Endothelial cell of umbilical vein (primary cell): ENCODE measurements at places on chromosomes 2 and 18. TPM values are rescaled to one million over a fixed set of nuclear protein-coding genes. Genes with fewer than 3 reads are reported as not detected.

Gene GTF3C2
- 57.4 and 63.2 TPM in 2 replicates for total RNA-seq

Gene EMILIN1
- total RNA-seq: 4.1 and 16.6 TPM in 2 replicates

Gene PCARE
- not detected in 2 replicates for total RNA-seq

Gene GPR45
- total RNA-seq: not detected in 2 replicates

Gene ANKRD30B
- total RNA-seq: not detected in 2 replicates

Gene UGT1A4
- not detected in 2 replicates for total RNA-seq

Gene MSTN
- total RNA-seq: not detected in 2 replicates

Gene CROCC2
- not detected in 2 replicates for total RNA-seq

DNA sequence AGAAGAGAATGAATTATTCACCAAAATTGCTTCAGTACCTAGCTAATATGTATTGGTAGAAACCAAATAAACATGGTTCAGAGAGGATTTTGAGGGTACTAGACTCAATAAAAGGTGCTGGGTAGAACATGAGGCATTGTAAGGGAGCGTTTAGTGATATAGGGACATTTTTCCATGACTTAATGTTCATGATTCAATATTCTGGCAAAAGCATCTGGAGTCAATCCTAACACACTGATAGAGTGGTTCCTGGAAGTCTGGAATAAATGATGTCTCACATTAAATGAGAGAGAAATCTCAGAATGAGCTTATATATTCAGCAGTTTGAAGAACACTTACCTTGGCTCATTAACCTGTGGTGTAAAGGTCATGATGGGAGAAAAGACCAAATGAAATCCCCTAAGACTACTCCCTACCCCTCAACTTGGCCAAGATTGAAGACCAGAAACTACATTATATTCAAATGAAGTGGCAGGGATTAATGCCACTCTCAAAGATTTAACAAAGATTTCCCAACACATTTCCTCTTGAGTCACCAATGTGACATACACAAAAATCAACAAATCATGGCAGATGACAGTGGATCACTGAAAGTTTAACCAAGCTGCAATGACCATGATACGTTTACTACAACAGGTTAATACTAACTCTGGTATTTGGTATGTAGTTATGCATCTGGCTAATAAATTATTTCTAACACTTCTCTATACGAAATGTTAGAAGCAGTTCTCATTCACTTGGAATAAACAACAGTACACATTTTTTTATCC is 309.5 kb downstream of the SATB2 start:
- no peak for DNase-seq

GRCh38 chr18:40326985-40327384 is 1628.0 kb upstream of the PIK3C3 start:
- no peak for DNase-seq

- no peak for DNase-seq
These were observed 59.6 kb downstream of the VIL1 start for GRCh38 chr2:218478544-218478943.

DNA sequence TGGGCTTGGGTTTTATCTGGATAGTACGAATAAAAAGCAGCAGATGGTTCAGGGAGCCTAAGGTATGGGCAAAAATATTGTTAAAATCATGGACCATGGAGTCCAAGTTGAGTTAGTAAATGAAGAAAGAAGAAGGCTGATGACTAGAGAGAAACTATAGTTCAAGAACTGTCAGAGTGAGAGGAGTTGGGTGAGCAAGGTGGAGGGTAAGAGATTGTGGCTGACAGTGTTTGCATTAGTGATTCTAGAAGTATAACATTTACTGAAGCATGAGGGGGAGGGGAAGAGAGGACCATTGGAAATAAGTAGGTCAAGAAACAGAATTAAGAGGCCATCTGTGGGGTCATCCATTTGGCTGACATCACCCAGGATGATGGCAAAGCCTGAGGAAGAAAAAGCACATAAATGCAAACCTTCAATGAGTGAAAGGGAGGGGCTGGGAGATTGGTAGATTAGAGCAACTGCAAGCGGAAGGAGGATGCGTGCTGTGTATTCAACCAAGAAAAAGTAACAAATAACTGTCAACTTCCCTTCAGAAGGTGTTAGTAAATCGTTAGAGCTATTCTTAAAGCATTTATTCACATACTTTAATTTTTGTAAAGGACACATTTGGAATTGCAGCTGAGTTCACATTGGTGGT is 392.8 kb downstream of the TSN start:
- no peak for DNase-seq

DNA sequence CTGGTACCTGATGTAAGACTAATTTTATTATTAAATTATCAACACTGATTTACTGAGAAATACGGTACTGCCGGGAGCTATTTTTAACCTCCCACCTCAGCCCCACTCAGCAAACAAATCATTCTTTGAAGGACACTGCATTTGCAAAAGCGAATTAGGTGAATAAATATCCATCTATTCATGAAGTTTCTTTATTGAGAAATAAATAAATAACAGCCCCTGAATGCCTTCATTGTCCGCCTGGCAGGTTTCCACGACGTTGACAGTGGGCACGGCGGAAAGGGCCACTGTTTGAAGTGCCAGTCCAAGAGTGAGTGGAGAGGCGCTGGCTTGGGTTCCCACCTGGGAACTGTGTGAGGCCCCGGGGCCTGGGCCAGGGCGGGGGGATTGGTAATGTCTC is 15.7 kb downstream of the C1QL2 start:
- no peak for DNase-seq

DNA sequence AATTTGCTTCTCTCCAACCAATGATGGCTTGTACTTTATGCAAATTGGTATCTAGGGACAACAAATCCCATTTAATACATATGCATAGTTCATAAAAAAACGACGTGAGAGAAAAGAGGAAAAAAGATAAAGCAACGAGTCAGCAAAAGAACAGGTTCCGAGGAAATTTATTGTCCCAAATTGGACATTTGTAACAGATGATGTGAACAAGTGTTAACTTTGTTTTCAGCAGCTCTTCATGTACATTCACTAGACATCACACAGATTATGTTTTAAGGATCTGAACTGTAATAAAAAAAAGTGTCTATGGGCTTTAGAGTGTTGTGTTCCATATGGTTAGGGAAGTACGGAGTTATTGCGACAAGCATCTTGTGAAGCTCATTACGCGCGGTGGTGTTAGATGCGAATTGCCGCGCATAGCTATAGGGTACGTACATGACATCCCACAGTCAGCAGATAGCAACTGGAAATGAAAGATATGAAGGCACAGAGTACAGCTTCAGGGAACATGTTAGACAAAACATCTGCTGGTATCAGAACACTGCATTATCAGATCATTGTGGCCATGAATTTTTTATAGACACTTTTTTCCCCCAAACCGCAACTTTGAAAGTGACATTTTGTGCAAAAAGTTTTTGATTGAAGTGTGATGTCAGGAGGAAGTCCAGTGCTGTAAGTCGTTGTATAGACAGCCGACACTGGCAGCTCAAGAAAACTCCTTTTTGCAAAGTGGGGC is 1073.1 kb upstream of the FANCL start:
- DNase-seq: no peak

DNA sequence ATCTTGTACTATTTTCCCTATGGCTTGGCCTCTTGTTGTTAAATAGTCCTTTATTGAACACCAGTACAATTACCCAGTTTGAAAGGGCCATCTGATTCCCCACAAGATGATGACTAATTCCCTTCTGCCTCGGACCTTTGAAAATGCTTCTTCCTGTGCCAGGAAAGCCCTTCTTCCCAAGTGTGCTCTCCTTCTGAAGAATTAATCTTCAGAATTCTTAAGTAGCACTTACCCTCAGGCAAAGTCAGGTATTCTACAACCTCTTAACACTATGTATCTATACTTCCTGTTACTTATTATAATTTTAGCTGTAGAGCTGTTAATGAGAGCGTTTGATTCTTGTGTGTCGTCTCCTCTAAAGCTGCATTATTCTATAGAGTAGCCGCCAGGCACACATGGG is 28.6 kb upstream of the MEX3C start:
- DNase-seq: no peak

- no peak for DNase-seq
These were observed 117.5 kb upstream of the MEIS1 start for GRCh38 chr2:66317268-66317890.

DNA sequence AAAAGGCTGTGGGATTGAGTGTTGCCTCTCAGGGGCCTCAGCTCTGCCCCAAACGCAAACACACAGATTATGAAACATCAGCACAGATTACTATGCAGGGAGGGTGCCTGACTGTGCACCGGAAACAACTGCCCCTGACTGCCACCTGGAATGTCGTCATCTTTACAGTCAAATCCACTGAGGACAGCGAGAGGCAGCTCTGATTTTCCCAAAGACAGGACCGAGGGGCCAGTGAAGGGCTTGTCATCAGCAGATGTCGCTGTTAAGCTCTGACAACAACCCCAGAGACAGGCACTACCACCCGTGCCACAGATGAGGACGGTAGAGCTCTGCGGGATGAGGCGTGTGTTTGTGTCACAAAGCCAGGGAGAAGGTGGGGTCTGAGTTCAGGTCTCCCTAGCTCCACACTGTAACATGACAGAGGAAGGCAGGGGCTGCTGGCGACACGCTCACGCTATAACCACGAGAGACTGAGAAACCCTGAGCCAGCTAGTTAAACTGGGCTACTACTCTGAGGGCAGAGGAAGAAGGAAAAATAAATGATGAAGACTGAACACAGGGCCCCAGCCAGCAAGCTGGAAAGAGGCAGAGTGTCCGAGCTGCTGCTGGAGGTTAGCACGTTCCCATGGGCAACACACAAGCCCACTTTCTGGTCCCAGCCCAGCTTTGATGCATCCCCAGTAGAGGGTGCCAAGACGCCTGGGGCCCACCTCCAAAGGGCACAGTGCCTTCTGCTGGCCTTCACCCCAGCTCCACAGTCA is 47.0 kb downstream of the PARD6G start:
- DNase-seq: no peak

- DNase-seq: no peak
These were observed 84.4 kb upstream of the ATL2 start for GRCh38 chr2:38461470-38461869.
